ENCODE measurements at places on chromosomes 16 and 17.

DNA sequence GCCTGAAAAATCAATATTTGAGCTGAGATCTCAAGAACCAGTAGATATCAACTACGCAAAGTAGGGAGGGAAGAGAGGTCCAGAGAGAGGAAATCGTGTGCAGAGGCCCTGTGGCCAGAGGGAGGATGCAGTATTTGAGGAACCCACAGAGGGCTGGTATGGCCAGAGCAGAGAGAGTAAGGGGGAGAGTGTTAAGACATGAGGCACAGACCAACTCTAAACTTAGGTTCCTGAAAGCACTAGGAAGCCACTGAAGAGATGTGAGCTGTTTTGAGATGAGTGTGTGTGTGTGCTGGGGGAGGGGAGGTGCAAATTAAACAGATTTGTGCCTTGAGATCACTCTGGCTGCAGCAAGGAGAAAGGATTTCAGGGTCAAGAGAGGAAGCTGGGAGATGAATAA, 10.9 kb downstream of the SLC13A2 start:
- DNase-seq, result no peak

DNA sequence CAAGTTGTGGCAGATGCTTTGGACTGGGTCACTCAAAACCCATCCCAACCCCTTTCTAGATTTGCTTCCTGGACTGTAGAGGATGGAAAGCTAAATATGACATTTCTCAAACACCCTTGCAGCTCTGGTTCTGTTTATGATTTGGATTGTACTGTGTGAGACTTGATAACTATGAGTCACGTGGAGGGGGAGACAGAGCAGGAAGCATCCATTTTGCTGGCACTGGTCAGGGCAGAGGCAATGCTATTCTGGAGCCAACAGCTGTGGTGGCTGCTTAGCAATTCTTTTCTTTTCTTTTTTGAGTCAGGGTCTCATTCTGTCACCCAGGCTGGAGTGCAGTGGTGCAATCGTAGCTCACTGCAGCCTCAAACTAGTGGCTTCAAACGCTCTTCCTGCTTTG, 13.6 kb upstream of the TERF2 start:
- DNase-seq, result no peak

- no peak for DNase-seq
Observed at GRCh38 chr17:53627511-53627910, 195.2 kb upstream of the KIF2B start.

GRCh38 chr16:53971616-53972015, 267.7 kb downstream of the FTO start:
- DNase-seq, result no peak

GRCh38 chr17:67821871-67822367, 3.4 kb upstream of the BPTF start:
- DNase-seq, result no peak

GRCh38 chr16:81446907-81447268, 2.3 kb downstream of the CMIP start:
- DNase-seq, result peak; percentile 72

DNA sequence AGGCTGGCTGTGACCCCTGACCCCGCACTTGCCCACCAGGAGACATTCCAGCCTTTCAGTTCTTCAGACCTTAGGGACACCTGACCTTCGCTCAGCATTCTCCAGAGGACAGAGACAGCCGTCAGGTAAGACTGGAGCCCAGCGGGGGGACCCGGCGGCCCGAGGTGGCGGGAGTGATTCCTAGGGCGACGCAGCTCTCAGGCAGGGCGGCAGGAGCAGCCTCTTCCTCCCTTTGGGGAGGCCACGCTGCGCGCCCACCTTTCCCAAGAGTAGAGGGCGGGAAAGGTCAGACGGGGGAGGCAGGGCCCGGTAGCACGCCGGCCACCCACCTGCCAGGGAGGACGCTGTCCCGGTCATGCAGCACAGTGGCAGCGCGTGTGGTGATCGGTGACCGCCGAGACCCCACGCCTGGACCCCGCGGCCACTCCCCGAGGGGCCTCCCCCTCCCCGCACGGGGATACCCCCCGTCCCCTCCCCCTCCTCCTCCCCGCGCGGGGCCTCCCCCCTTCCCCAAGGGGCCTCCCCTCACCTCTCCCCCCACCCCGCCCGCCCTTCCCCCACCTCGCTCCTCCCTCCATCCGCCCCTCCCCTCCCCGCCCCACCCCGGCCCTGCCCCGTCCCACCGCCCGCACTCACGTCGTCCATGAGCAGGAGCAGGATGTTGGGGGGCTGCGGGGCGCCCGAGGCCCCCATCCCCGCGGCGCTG, 472 bp downstream of the GALNS start:
- DNase-seq, result no peak

GRCh38 chr16:695355-696089, 5.3 kb upstream of the WDR24 start:
- no peak for DNase-seq

DNA sequence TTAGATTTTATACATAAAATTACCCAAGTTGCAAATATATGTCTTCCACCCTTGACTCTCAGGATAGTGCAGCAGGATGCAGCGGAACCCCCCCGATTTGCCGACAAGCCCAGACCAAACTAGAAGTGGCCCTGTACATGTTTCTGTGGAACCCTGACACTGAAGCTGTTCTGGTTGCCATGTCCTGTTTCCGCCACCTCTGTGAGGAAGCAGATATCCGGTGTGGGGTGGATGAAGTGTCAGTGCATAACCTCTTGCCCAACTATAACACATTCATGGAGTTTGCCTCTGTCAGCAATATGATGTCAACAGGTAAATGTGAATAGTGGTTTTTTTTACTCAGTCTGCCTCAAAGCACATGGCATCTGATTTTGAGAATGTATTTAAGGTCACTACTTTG, 70.7 kb downstream of the OMG start:
- DNase-seq, result no peak

GRCh38 chr17:47279062-47279801, 25.6 kb downstream of the ITGB3 start:
- peak; percentile 76 for DNase-seq

- DNase-seq, result no peak
Observed at GRCh38 chr16:79994418-79994817, 393.9 kb upstream of the MAF start.

DNA sequence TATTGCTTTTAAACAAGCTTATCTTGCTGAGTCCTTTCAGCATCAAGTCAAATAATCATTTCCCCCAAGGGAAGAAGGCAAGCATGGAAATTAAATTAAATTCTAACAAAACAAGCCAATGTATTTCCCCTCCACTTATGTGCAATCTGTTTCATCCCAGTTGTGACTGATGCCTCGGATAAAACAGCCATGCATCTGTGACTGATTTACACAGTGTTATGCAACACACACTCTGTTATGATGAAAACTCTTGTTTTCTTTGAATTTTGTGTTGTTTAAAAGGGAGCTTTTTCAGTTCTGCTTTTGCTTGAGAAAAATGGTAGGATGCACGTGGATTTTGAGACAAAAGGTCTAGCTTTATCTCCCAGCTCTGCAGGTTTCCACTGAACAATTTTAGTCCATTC, 32.6 kb downstream of the TMEM100 start:
- no peak for DNase-seq

GRCh38 chr16:53014287-53014686, 38.4 kb downstream of the CHD9NB start:
- DNase-seq, result no peak

DNA sequence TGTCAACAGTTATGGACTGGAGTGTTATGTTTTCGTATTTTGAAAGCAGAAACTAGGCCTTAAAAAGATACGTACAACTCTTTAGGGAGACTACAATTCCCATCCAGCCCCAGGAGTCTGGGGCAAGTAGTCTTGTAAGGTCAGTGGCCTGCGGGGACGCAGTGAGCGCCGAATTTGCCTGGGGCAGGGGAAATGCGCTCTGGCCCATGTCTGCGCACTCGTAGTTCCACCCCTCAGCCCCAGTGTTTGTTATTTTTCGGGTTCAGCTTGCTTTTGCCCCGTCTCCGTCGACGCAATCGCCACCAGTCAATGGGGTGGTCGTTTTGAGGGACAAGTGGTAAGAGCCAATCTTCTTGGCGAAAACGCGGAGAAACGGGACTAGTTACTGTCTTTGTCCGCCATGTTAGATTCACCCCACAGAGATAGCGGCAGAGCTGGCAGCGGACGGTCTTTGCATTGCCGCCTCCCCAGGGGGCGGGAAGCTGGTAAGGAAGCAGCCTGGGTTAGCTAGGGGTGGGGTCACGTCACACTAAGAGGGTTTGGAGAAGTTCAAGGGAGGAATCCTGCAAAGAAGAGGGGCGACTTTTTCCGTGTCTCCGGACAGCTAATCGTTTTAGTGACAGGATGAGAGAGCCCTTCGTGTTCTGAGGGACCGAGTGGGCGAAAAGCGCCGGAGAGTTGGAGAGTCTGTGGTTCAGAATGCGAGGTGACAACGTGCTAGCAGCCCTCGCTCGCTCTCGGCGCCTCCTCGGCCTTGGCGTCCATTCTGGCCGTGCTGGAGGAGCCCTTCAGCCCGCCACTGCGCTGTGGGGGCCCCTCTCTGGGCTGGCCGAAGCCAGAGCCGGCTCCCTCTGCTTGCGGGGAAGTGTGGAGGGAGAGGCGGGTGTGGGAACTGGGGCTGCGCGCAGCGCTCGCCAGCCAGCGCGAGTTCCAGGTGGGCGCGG, 1.1 kb upstream of the BRCA1 start:
- DNase-seq, result no peak

GRCh38 chr16:88458773-88459235, 5.7 kb downstream of the ZFPM1 start:
- no peak for DNase-seq

- no peak for DNase-seq
Observed at GRCh38 chr16:450785-451512, 25.5 kb downstream of the RAB11FIP3 start.

DNA sequence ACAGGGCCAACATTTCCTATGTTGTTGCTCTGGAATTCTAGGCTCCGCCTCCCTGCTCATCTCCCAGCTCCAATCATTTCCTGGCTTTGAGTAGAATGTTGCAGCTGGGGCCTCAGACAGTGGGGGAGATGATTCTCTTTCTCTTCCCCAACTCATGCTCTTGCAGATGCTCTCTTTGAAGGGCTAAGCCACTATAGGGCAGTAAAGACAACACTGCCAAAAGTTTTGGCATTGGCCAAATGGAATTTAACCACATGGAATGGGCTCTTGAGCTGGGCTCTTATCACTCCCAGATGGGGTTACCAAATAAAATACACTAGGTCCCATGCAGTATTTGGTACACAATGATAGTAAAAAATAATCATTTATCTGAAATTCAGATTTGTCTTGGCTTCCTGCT, 19.6 kb upstream of the EFCAB13 start:
- DNase-seq, result no peak

- DNase-seq, result no peak
Observed at GRCh38 chr16:12439399-12440227, 364.1 kb downstream of the CPPED1 start.

DNA sequence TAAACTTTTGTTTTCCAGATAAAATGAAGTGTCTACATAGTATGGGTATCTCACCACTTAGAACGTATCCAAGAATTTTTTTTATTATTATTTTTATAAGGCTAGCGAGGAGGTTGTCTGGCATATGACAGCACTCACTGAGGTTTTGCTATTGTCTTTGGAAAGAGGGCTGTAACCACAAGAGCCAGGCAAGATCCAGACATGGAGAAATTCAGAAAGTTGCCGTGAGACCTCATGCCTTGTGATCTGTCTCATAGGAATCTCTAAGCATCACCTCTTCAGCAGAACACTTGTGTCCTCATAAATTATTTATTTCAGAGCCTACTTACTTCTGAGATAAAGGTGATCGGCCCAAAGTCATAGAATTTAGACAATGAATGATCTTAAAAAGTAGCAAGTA, 410.8 kb downstream of the CDH11 start:
- no peak for DNase-seq

DNA sequence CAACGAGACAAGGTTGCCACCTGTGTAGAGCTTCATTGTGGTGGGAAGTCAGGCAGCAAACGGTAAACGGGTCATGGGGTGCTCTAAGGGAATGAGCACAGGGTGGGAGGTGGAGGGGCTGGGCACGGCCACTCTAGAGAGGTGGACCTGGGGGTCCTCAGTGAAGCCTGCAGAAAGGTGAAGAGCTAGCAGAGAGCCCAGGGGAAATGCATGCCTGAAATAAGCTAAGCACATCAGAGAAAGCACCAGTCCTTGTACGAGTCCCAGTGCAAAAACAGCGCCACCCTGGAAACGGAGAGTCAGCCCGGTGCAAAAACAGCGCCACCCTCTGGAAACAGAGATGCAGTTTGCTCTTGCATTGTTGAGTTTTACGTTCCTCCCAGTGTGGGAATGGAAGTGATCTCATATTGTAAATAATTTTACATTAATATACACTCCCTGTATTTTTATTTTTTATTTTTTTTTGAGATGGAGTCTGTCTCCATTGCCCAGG, 65.0 kb downstream of the TBC1D16 start:
- DNase-seq, result peak; percentile 30

- no peak for DNase-seq
Observed at GRCh38 chr16:778447-778846, 9.7 kb downstream of the RPUSD1 start.

GRCh38 chr17:69725146-69725545, 310.6 kb downstream of the MAP2K6 start:
- DNase-seq, result no peak
